ENCODE measurements at places on chromosomes 13 and 19. TPM values are rescaled to one million over a fixed set of nuclear protein-coding genes. Genes with fewer than 3 reads are reported as not detected.

The FOXO1 gene
- total RNA-seq, result 23.8 TPM

The FAM83E gene
- total RNA-seq, result 0.88 TPM

The WDR87 gene
- total RNA-seq, result not detected

The C19orf81 gene
- 6.2 TPM for total RNA-seq

The SPACA4 gene
- not detected for total RNA-seq

The ACP5 gene
- total RNA-seq, result 10.0 TPM
